H9 (cell line): ENCODE measurements at places on chromosomes 12 and 14. TPM values are rescaled to one million over a fixed set of nuclear protein-coding genes. Genes with fewer than 3 reads are reported as not detected.

Gene AVPR1A
- total RNA-seq, result 0.13 and 0.22 TPM in 2 replicates

Gene STAB2
- total RNA-seq, result 0.02 TPM in 1 of 2 replicates, not detected in the other

Gene CRACR2A
- 2.0 and 2.1 TPM in 2 replicates for total RNA-seq

Gene NAB2
- total RNA-seq, result 67.8 and 68.1 TPM in 2 replicates

Gene TAS2R9
- not detected in 2 replicates for total RNA-seq

Gene NOVA1
- total RNA-seq, result 11.4 and 13.8 TPM in 2 replicates

Gene DLST
- 116 and 120 TPM in 2 replicates for total RNA-seq

Gene FUT8
- total RNA-seq, result 43.9 and 44.3 TPM in 2 replicates

Gene BATF
- total RNA-seq, result not detected in 2 replicates

Gene AJUBA
- total RNA-seq, result 44.3 and 44.9 TPM in 2 replicates
